CD4-positive, alpha-beta T cell (primary cell): ENCODE measurements at places on chromosomes 11 and 22.
A peak's percentile ranks its signal among the peaks of the same experiment; 100 is the strongest.

DNA sequence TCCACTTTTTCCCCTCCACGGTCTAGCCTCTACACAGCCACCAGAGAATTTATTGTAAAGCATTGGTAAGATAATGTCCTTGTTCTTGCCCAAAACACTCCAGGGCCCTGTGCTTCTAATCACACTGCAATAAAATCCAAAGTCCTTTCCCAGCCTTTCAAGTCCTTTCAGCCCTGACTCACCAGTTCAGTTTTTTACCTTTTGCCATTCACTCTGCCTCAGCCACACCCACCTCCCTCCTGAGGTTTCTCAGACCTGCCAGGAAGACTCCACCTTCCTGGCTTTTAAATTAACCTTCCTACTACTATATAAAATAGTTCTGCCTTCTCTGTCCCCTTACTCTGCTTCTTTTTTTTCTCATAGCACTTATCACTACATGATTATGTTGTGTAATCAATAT is 91.0 kb upstream of the ARHGAP32 start:
- DNase-seq: no peak

DNA sequence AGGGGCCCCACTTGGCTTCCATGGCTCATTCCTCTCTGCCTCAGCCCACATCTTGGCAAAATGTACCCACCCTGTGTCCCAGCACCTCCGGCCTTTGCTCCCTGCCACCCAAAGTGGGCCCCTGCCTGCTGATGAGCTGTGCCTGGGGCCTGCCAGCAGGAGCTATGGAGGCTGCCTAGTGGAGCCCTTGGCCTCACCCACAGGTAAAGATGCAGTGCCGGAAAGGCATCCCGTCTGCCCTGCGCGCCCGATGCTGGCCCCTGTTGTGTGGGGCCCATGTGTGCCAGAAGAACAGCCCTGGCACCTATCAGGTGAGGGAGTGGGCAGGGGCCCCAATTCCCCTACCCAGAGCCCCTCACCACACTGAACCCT is 1.3 kb downstream of the TBC1D10C start:
- peak; percentile 50 for DNase-seq

GRCh38 chr22:23419171-23419570 is 160.9 kb downstream of the IGLL1 start:
- no peak for DNase-seq

- DNase-seq: no peak
These were observed 5.3 kb downstream of the NLRP6 start for GRCh38 chr11:283405-284104.

DNA sequence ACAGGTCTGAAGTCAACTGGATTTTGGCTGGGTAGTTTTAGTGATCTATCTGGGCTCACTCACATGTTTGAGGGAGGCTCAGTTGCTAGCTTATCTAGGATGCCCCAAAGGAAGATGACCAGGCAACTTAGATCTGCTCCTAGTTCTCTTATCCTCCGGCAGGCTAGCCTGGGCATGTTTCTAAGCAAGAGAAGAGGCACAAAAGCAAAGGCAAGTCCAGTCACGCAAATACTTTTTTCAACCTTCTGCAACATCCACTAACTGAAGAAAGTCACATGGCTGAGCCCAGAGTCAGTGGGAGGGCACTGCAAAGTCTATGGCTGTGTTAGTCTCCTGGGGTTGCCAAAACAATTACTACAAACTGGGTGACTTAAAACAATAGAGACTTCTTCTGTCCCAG is 32.9 kb upstream of the FSHB start:
- DNase-seq: no peak

DNA sequence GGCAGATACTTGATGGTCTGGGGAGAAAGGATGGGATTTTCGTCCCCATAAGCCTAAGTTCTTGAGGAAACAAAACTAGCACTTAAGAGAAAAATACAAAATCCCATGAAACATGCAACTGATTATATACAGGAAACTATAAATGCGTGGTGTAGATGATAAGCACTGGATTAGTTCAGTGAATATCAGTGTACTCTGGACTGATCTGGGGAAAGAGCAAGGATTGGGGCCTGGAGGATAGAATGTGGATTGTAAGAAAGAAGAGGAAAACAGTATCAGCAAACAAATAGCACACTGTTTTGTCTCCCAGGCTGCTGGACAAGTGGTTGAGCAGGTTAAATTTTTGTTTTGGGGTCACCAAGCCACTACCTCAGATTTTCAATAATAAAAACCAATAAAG is 49.8 kb downstream of the DCUN1D5 start:
- DNase-seq: no peak

GRCh38 chr22:17119481-17120202 is 1.5 kb downstream of the TMEM121B start:
- DNase-seq: no peak

GRCh38 chr22:20246368-20247009 is 21.6 kb downstream of the RTN4R start:
- no peak for DNase-seq

DNA sequence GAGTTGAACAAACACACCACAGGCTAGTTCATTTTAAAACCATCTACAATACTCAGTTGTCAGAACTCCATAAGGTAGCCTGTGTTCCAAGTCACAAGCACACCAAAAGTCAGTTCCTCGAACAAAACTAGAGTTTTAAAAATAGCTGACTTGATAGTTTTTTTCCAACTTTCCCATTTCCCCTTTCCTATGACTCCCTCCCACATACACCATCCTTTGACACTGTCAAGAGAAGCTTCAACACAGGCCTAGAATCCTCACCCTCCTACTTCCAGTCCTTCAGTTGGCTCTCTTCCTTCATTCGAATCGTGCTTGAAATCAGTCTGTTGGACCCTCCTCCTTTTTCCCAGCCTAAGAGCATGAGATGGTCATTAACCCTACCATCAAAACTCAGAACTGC is 105.7 kb upstream of the AKIP1 start:
- no peak for DNase-seq

GRCh38 chr11:60989093-60989650 is 17.7 kb downstream of the CD6 start:
- no peak for DNase-seq

DNA sequence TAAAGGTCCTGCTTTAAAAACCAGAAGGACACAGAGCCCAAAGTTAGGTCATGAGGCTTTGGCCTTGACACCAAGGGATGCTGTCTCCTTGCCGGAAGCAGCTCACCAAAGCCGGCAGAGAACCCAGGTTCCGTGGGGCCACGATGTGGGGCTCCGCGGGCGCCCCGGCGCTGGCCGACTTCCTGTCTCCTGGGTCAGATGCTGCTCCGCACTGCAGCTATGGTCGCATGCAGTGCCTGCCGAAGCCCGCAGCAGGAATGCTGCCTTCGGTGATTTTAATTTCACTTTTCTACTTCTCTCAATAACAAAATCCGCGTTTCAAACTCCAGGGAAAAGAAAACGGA is 454 bp upstream of the OTUB1 start:
- DNase-seq: peak; percentile 81

DNA sequence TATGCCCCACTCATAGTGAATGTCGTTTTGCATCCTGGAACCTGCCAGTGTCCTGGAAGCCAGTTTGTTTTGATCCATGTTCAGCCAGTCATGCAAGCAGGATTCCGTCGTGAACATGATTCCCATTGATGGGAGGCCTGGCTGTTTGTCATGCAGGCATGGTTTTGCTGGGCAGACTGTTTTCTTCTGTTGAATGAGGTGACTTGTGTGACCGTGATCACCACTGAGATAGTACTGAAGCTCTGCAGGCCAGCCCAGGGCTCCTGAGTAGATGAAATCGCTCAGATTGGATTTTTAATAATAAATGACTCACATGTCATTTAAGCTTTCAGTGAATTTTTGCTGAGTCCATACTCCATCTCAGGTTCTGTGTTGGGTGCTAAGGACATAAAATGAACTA is 117.8 kb downstream of the PDE2A start:
- no peak for DNase-seq

GRCh38 chr11:76598426-76598839 is 72.1 kb downstream of the LRRC32 start:
- no peak for DNase-seq

- DNase-seq: no peak
These were observed 157.7 kb downstream of the TTC17 start for GRCh38 chr11:43516316-43516850.

DNA sequence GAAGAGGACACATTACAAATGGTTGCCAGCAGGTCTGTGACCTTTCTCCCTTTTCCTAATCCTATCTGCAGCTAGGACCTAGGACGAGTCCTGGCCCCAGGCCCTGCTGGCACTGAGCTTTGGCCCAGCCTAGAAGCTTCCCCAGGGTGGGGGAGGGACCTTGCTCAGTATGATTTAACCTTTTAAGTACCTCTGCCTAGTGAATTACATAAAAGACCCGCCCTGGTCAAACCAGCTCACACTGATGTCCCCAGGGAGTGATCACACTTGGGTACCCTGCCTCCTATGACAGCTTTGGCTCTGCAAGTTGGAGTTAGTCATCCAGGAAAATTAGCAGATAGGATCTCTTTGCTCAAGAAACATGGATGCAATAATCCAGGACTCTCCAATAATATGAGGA is 21.9 kb downstream of the ASCC2 start:
- no peak for DNase-seq

- DNase-seq: no peak
These were observed 121.5 kb downstream of the FAM76B start for GRCh38 chr11:95668131-95668530.

GRCh38 chr11:45654231-45655011 is 11.0 kb downstream of the CHST1 start:
- DNase-seq: no peak

GRCh38 chr22:40966726-40967085 is 15.5 kb downstream of the RBX1 start:
- DNase-seq: no peak

GRCh38 chr22:20013382-20013871 is 3.2 kb downstream of the ARVCF start:
- no peak for DNase-seq

GRCh38 chr22:45179276-45180049 is 15.7 kb downstream of the NUP50 start:
- DNase-seq: no peak

GRCh38 chr11:102361086-102362031 is 14.3 kb downstream of the BIRC2 start:
- peak; percentile 45 for DNase-seq

DNA sequence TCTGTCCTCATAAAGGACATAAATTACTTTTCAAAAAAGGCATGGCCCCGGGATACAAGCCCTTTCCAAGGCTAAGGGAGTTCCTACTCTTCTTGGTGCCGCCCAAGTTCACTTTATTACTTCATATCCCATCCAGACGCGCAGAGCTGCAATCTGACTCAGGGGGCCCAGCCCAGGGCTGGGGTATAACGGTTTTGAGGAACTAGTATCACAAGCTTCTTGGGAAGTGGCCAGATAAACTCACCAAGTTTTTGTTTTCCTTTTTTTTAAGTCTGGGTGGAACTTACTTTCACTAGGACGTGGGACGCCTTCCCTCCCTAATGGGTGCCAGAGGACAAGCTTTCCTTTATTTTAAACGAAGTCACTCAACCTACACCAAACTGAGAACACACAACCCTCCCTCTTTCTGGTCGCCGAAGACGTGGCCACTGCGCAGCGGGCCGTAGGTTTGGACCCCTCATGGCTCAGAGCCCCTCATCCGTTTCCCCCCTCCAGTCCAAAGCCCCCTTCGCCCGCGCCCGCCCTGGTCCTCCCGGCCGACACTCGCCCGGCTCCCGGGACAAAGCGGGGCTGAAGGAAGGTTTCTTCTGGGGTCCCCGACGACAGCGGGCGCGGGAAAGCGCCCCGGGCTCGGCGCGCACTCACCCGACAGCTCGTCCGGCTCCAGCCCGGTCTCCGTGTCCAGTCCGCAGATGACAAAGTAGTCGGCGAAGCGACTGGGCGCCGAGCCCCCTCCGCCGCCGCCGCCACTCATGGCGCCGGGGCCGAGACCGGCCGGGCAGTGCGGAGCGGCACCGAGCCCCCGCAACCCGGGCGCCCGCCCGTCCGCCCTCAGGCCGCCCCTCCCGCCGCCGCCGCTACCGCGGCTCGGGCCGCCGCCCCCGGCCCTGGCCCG is 587 bp downstream of the DENND5A start:
- no peak for DNase-seq

DNA sequence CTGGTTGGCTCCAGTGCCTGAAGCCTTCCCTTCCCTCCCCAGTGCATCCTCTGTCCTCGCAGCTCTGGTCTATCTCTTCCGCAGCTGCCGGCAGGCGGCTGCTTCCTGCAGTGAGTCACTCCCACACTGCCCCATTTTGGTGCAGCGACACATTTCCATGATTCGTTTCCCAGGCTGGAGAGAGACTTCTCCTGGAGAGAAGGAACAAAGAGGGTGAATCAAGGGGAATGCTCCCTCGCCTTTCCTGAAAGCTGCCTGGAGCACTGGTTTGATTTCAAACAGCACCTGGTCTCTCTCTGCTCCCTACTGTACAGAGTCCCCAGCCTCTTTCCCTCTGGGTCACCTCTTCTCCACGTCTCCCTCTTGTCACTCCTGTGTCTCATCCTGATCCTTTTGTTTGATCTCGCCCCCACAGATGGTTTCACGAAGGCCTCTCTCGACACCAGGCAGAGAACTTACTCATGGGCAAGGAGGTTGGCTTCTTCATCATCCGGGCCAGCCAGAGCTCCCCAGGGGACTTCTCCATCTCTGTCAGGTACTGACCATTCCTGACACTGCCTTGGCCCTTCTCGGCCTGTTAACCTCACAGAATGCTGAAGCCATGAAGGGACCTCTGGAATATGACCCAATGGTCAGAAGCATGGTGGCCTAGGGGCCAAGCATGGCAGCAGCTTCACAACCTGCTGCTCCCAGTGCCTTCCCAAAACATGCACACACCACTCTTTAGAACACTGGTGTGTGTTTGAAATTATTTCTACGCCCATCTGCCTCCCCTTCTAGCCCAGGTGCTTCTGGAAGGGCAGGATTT is at the start of gene TMA7B:
Gene TMA7B, plus strand, starts transcription at position 758 of the 808 bp plus-strand sequence. CDS start 3,978 bp downstream, outside the sequence.
- DNase-seq: peak; percentile 52

- no peak for DNase-seq
These were observed 12.0 kb downstream of the ALG8 start for GRCh38 chr11:78127403-78127802.

DNA sequence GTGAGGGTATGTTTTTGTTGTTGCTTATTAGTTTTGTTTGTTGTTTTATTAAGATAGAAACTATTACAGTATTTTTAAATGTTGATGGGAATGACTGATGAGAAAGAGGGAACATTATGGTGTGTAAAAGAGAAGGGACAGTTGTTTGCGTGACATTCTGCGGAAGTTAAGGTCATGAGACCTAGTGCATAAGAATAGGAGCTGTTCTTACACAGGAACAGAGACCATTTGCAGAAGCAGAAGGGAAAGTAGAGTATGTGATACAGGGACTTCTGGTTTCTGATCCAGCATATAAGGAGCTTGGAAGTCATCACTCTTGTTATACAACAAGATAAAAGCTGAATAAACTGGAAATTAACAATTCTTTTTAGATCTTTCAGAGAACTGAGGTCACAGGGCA is 299.2 kb upstream of the API5 start:
- no peak for DNase-seq

DNA sequence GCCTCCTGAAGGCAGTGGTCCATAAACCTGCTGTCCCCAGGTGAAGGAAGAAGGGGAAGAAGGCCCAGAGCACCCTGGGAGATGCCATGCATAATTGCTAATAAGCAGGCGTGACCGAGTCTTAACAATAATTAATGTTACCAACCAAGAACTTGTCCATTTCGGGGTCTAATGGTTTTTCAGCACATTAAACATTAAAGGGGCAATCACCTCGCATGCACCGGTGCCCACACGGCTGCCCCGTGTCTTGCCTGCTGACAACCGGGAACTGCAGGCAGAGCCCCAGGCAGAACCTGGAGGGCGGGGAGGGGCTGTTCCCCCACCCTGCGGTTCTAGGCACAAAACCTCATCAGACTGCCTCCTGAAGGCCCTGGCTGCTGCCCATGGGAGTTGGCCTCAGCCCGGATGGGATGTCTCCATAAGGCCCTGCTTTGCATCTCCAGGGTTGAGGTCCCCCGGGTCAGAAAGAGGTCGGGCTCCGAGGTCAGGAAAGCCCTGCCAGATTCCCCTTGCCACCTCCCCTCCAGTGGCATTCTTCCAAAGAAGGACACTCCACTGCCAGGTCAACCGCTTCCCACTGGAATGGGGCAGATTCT is 169.0 kb downstream of the BUD13 start:
- DNase-seq: no peak
